ENCODE measurements at places on chromosomes 6 and 20.

DNA sequence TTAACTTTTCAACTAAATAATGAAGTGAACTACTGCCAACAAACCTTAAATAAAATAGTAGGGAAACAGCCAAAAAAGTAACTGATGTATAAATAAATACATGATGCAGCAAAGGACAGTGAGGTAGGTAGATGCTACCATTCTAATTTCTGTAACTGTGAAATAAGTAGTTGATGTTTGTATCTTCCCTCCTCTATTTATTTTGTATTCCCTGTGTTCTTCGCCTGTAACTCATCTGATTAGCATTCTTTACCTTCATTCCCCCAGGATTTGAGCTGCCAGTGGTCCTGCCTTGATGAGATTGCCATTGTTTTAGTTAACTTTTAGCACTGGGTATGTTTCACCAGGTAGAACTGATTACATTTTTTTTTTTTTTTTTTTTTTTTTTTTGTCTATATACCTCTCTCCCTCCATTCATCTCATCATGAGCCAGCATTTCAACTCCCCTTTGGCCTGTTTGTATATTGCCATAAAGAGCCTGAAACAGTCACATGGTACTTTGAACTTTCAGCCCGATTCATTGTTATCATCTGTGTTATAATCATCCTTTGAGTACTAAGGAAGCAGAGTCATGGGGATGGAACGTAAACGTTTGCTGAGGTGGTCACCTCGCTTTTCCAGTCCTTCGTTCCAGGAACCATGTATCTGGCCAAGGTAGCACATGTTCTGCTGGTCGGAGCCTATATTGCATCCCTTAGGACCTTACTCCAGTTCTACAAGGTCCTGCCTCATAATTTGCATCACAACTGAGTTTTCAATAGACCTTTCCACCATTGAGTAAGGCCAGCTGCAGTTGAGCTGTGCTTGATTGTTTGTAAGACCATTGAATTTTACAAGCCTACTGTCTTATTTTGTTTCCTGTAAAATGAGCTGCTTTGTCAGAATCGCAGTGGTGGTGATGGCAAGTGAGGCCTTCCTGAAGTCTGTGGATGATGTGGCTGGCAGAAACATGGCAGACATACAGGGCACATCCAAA, 107.6 kb downstream of the JAG1 start:
- no peak for DNase-seq

- DNase-seq: no peak
Observed at GRCh38 chr20:14921513-14921912, 584.1 kb upstream of the FLRT3 start.

DNA sequence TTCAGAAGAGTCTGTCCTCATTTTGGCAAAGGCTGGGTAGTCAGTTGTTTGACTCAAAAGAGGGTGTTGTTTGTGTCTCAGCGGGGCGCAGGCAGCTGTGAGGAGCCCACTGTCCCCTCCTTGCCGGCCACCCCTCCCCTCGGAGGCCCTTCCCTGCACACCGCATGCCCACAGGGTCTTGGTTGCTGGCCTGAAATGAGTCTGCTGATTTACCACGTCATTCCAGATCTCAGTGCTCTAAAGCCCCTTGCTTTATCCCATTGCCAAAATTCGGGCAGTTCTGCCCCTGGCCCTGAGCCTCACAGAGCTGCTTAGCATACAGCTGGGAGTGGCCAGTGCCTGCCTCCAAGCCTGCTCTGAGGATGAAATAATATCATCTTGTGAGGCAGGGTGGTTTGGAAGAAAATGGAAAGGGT, 220.7 kb downstream of the UST start:
- no peak for DNase-seq

DNA sequence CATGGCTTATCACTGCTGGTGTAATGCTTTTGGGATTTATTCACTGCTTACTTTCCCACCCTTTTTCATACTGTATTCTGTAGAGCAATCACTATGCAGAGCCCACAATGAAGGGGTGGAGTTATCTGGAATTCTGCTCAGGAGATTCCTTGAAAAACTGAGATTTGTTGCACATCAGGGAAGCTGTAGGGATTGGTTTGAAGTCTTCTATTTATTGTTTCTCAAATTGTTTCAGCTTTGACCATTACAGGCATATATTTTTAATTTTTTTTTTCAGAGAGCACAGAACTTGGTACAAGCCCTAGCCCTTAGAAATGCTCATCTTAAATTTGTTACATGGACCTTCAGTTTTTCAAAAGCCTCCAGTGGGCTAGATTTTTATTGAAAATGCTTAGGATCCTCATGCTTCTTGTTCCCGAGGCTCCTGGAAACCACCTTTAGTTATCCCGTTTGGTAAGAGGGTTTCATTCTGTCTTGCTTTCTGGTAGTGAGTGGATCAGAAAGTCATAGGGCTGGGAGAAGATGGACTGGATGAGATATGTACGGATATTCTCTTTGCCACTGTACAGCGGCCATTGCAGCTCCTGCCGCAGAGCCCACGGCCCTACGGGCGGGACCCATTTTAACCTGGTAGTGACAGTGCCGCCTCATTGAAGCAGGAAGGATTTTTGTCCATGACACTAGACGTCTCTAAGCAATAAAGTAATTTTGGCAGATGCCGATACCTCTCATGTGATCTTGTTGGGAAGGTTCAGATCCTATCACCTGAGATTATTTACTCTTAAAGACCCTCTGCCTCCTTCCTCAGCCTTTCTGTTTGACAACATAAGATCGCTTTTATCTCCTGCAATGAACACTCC, 45.3 kb upstream of the ZNF184 start:
- DNase-seq: no peak

DNA sequence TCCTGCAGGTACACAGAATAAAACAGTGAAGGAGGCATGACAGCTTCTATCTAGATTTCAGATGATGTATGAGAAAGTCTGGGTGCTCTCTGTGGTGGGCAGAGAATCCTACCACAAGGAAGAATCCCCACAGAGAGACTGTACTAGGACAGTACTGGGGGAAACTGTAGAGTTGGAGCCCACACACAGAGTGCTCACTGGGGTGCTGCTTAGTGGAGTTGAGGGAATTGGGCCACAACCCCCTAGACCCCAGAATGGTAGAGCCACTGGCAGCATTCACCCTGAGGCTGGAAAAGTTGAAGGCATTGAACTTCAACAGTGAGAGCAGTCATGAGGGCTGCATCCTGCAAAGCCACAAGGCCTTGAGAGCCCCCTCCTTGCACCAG, 62.2 kb upstream of the TNFRSF21 start:
- DNase-seq: no peak

DNA sequence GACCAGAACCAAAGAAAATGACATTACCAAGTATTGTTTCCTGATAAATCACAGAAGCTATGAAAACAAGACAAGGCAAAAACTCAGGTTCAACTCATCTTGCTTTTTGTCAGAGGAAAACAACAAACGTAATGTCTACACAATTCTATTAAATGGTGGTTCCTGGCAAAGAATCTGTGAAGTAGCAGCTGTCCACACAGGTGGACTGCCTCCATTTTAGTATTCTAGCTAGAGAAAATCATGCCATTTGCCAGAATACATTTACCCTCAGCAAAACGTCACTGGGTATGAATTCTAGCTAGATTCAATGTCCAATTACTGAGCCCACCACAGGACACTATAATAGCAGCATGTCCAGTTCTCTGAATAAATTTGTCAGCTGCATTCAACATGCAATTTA, 125.4 kb downstream of the ADGRB3 start:
- no peak for DNase-seq

GRCh38 chr6:26029857-26030653, 57.2 kb upstream of the HFE start:
- no peak for DNase-seq

DNA sequence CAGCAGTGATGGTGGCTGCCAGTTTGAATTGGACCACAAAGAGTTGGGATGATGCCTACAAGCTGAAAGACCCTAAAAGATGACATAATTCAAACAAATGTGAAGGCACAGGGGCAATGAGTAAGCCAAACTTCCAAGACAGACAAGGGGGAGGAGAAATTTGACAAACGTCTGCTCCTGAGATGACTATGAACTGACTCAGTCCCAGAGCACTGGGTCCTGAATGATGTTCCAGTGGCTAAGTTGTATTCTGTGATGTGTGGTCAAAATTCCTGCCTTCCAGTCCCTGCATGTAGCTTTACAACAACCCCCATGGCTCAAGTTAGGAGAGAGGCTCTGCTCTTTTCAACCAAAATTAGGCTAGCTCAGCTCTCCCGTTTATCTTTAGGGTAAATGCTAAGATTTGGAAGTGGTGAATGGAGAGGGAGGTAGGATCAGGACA, 86.1 kb upstream of the SIRPA start:
- DNase-seq: no peak

- no peak for DNase-seq
Observed at GRCh38 chr6:25685896-25686295, 33.9 kb downstream of the SCGN start.

GRCh38 chr20:15772826-15773225, 800.4 kb downstream of the KIF16B start:
- DNase-seq: no peak

DNA sequence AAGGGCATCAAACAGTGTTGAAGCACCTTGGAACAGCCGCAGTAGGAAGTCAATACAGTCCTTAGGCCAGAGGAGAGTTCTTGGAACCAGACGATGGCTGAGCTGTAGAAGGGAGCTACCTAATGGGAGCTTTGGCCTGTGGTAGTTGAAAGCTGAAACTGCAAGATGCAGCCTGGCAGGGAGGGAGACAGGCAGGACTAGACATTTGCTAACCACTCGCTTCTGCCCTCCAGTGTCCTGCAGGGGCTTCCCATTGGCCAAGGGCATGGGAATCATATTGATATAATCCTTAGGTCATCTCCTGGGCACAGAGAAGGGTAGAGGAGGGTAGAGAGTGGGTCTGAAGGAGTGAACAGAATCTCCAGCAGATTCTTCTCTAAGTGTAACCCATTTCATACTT, 60.4 kb downstream of the TPD52L1 start:
- DNase-seq: no peak

- no peak for DNase-seq
Observed at GRCh38 chr6:26230351-26230750, 134.6 kb upstream of the BTN3A2 start.

- no peak for DNase-seq
Observed at GRCh38 chr6:148868901-148869300, 122.1 kb downstream of the UST start.

DNA sequence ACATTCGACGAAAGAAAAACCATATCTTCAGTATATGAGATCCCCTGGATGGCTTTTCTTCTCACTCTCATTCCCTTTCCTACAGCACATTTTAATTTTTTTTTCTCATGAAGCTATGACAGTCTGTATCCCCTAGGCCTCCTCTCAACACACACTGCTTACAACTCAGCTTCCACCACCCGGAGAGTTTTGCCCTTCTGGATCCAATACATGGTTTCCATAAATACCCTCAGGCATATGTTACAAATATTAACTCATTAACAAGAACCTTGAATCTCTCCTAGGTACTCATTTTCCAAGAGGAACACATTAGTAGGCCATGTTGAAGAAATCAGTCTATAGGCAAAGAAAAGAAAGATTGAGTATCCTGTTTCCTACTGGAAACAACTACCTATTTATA, 44.0 kb downstream of the PAK5 start:
- no peak for DNase-seq

DNA sequence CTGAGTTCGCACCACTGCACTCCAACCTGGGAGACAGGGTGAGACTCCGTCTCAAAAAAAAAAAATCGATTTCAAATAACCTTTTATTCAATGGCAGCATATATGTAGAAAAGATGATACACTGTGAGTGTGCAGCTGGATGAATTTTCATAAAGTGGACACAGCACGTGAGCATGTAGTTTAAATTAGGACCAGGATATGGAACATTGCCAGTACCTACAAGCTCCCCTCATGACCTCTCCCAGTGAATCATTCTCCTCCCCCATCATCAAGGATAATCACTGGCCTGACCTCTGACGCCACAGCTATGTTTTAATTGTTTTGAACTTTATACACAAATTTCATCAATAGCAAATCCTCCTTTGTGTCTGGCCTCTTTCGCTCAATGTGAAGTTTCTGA, 53.8 kb upstream of the HDAC2 start:
- DNase-seq: no peak

DNA sequence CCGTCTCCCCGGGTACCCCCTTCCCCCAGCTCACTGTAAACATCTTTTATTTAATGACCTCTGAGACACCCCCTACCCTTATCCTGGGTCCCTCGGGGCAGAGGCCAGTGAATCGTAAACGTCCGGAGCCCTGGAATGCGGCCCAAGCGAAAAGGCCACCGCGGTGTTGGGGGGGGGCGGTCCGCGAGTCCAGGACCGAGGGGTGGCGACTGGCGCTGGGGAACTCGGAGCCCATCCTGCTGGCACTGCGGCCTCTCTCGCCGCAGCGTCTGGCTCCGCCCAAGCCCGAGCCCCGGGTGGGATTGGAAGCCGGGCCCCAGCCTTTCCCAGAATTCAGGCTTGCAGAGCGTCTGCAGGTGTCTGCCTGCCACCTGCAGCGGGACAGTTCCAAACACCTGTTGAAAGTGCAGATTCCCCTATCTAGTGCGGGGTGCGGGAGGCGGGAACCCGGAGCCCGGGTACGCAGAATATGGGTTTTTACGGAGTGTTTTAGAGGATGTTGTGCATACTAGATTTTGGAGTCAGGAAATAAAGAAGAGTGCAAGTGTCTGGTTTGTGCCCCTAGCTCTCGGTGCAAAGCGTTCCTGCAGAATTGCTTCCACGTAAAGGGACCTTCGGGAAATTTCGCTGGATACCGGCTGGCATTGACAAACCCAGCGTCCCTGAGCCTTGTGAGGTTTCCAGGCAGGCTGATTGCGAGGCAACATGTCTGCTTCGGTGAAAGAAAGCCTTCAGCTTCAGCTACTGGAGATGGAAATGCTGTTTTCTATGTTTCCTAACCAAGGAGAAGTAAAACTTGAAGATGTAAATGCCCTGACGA, 800 bp downstream of the RWDD2A start:
- no peak for DNase-seq

- no peak for DNase-seq
Observed at GRCh38 chr6:43900560-43900915, 130.5 kb downstream of the VEGFA start.

DNA sequence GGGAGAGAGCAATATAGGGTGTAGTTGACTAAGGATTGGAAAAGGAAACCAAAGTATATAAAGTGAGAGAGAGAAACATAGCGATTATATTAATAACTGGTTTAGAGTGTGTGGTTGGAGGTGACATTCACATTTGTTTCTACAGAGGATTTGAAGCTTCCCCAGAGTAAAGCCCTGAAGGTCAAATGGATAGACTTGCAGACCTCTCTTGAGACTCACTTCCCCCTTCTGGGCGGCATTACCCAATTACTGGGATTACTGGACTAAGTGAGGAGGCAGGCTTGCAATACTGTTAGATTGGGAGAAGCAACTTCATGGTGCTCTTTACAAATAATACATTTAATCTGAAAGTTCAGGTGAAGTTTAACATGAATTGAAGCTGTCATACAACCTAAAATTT, 10.7 kb downstream of the FIG4 start:
- no peak for DNase-seq

DNA sequence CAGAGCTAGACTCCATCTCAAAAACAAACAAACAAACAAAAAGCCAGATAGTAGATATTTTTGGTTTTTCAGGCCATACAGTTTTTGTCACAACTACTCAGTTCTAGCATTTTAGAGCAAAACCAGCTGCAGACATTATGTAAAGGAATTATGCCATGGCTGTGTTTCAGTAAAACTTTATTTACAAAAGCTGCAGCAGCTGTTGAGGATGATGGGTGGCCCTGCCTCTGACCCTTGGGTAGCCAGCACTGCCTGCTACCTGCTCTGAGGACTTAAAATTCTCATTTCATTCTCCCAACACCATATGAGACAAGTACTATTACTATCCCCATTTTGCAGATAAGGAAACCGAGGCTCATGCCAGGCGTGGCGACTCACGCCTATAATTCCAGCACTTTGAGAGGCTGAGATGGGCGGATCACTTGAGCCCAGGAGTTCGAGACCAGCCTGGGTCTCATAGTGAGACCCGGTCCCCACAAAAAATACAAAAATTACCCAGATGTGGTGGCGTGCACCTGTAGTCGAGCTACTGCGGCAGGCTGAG, 56.3 kb downstream of the RIPOR3 start:
- no peak for DNase-seq

Measured in stimulated activated CD8-positive, alpha-beta memory T cell treated with anti-CD3 and anti-CD28 coated beads, Interleukin-4, amount 100 ng/mL, for 24 hours (primary cell).